Activated T-helper 17 cell treated with anti-CD3 and anti-CD28 coated beads, Interleukin-2, amount 50 U/mL, for 72 hours (primary cell): ENCODE measurements at places on chromosomes 12 and 14.

- ATAC-seq: no peak
These were observed 30.0 kb upstream of the CCDC63 start for GRCh38 chr12:110816779-110817178.

DNA sequence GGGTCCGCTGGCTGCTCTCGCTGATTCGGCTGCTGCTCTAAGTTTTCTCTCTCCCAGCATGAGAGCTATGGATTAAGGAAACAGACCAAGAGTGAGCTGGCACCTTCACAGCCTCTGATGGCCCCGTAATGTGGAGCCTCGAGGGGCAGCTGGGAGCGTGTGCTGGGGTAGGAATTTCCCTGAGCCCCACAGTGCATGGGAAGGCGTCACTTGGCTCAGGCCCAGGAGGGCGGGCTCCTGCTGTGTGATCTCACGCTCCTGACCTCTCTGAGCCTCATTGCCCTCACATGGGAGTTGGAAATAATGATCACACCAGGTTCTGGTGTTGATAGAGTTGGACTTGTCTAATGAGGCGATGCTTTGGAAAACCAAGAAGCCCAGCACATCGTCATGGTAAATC lies 238.6 kb upstream of the CRY1 start:
- ATAC-seq: no peak

GRCh38 chr14:61429316-61429715 lies 107.9 kb downstream of the PRKCH start:
- no peak for ATAC-seq

- ATAC-seq: no peak
These were observed 343.1 kb downstream of the FSCB start for GRCh38 chr14:44163946-44164345.

DNA sequence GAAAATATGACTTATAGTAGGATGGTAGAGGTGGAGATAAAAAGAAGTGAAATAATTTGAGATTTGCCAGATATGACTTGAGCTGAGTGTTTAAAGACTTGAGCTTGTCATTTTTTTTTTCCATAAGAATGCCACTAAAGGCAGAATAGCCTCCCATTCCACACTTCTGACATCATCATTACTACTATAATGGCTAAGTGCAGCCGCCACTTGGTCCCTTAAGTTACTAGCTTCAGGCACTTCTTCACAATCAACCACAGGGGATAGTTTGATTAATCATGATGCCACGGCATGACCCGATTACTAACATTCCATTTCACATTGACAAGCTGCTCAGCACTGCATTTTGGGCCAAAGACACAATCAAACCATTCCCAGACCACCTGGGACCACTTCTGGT lies 127.9 kb downstream of the EFCAB11 start:
- no peak for ATAC-seq

DNA sequence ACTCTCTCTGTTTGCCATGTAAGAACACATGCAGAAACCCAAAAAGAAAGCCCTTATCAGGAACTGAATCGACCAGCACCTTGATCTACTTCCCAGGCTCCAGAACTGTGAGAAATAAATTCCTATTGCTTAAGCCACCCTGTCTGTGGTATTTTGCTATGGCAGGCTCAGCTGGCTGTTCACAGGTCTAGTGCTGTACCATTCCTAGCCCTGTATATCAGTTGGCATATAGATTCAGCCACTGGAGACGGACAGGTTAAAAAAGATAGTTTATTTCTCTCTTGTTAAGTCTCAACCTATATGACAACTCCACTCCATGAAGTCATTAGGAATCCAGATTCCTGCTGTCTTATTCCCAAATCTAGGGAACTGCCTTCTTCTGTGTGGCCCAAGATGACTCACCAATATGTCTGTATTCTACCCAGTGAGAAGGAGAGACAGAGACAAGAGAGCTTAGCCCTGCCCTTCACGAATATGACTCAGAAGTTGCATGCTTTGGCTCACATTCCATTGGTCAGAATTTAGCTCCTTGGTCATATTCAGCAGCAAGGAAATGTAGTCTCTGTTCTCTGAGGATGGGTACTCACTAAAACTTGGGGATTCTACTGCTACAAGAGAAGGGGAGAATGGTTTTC lies 57.0 kb downstream of the PLEKHG7 start:
- ATAC-seq: no peak

DNA sequence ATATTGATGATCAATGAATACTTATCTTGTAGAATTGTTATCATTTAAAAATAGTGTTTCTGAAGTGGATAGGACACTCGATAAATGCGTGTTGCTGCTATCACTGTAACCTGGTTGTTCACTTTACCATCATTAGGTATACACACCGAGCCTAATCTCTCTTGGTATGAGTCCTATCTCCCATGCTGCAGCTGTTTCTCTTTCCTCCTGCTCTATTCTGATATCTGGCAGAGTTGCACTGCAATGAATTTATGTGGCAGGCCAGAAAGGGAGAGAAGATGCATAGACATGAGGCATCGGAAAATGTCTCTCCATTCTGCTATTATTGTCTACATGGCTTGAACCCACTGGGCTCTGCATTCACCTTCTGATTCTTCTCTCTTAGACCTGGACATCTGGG lies 26.7 kb downstream of the KCNK10 start:
- ATAC-seq: no peak

- ATAC-seq: peak; percentile 38
These were observed 14.1 kb upstream of the SERPINA6 start for GRCh38 chr14:94337274-94337673.

GRCh38 chr12:89225401-89225800 lies 126.9 kb downstream of the DUSP6 start:
- peak; percentile 89 for ATAC-seq
